ENCODE measurements at places on chromosomes 7 and 10.

GRCh38 chr10:63093227-63093626 is 39.9 kb upstream of the NRBF2 start:
- no peak for DNase-seq

- no peak for DNase-seq
Measured at GRCh38 chr7:39094731-39095130, 117.0 kb downstream of the POU6F2 start.

GRCh38 chr10:67088036-67088435 is 162.2 kb downstream of the LRRTM3 start:
- DNase-seq = no peak

GRCh38 chr10:3255075-3255474 is 82.5 kb upstream of the PITRM1 start:
- DNase-seq = no peak
